ENCODE measurements at places on chromosomes 7 and 10.

- DNase-seq = no peak
Observed at GRCh38 chr7:9488555-9488954, 1055.1 kb downstream of the NXPH1 start.

DNA sequence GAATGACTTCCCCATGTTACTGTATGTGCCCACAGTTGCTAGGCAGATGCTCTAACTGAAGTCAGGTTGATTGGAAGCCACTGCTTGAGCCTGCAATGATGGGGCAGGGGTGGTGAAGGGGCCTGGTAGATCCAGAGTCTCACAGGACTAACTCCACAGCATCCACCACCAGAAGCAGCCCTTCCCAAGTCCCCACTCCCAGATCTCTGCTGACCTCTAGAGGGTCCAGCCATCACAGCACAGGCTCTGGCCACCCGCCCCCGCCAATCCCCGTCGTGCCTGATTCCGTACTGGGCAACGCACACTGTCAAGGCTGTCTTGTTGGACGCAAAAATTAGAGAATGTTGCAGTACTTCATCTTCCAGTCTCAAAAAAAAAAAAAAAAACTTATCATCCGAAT lies 136.8 kb upstream of the PDE1C start:
- no peak for DNase-seq

DNA sequence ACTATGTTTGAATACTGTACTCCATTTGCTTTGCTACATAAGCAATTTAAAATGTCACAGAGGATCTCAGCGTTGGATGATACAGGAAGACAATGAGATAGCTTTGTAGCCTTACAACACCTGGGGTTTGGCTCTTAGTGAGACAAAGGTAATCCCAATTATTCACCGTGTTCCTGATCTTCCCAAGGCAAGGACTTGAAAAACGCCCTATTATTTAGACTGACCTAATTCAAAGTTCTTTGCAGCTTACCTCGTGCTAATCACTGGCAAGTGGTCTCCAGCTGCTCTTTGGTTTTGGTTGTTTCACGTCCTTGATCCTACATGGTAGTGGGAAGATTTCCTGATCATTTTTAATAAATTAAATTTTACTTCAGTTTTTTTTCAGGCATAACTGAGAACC lies 23.0 kb upstream of the C7orf33 start:
- DNase-seq = no peak

DNA sequence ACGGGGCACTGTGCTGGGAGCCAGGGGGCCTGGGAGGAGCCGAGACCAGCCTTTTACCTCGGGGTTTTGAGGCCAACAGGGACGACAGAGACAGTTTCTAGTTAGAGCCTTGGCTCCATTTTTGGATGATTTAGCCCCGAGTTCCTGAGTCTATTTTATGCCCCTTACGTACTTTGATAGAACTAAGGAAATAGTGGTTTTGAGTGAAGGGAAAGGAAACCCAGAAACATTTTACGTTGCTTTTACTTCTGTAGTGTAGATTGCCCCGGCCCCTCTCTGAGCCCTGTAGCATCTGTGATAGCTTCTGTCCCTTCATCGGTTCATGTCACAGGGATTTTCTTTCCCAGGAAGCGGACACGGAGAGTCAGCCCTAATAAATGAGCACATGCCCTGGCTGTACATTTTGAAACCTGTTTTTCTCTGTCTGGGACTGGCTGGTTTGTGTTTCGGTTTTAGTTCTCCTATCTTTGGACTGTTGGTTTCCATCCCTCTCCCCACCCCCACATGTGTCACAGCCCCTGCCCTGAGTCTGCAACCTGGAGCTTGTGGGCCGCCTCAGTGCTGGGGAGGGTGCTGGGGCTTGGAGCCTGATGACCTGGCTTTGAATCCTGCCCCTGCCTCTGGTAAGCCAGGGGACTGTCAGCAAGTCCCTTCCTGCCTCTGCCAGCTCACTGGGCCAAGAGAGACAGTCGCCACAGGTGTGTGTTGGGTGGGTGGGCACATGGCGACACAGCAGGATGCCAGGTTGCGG lies 6.9 kb upstream of the ORAI2 start:
- DNase-seq = no peak

GRCh38 chr10:22344249-22344648 lies 1.0 kb upstream of the SPAG6 start:
- no peak for DNase-seq

DNA sequence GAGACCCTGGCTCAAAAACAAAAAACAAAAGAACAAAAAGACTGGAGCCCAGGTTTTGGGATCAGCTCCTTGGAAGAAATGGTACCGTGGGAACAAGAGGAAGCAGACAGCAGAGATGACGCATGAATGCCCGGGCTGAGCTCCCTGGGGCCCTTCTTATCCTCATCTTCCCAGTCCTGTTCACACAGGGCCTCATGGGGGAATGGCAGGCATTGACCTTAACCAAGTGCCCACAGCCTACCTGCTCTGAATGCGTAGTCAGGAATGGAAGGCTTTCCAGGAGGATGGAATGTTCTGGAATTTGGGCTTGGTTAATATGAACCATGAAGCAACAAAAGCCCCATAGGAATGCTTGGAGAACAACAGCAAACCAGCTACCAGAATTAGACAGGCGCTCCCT lies 154.7 kb downstream of the PRPF18 start:
- no peak for DNase-seq
